ENCODE measurements at places on chromosomes 4 and X.

DNA sequence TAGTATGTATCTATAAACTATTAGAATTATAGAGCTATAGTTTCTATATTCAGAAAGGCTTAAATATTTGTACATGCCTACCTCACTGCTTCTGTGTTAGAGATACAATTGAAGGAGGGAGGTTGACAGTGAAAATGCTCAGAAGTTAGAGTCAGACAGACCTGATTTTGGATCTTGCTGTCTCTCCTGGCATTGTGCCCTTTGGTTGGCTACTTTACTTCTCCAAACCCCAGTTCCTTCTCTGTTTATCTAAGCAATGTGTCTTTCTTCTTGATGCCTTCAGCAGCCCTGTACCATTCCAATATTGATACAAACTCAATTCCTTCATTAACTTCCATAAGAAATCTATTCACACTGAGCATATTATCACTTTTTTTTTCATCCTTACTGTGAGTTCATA lies 28.7 kb downstream of the CCNG2 start:
- DNase-seq, result no peak

DNA sequence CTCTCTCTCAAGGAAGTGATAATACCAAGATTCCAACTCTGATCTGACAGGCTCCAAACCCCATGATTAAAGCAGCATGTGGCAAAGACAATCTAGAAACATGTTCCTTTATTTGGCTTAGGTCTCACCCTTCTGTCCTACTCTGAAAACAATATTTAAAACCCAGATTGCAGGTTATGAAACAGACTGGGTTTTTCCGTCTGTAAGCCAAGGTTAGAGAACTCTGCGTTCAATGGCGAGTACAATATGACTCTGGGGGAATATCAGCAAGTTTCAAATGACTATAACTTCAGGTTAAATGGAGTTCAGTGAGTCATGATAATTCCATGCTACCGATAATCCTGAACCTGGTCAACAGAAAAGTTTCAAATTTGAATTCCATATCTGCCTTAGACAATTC lies 50.8 kb downstream of the ANAPC10 start:
- no peak for DNase-seq

GRCh38 chr4:122576261-122577188 lies 44.3 kb downstream of the IL21 start:
- DNase-seq, result no peak

GRCh38 chr4:41814565-41814964 lies 66.0 kb upstream of the PHOX2B start:
- no peak for DNase-seq

DNA sequence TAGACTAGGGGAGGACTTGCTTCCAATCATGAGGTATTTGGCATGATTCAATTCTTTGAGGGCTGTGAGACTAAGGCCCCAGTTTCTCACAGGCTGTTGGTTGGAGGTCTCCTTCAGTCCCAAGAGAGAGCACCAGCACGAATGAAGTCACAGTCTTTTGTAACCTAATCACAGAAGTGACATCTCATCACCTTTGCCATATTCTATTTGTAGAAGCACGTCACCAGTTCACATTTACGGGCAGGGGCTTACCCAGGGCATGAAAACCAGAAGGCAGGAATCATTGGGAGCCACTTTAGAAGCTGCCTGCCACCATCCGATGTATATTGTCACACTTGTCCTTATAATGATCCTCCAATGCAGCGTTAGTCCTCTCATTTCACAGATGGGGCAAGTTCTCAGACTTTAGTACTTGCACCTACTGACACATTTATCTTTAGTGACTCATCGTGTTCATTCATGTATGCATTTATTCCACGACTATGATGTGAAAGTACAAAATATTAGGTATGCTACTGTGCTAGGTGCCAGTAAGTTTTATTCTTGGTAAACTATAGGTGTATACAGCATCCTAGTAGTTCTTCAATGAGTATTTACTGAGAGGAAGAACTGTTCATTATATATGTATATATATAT lies 163.8 kb upstream of the PGRMC2 start:
- DNase-seq, result no peak

DNA sequence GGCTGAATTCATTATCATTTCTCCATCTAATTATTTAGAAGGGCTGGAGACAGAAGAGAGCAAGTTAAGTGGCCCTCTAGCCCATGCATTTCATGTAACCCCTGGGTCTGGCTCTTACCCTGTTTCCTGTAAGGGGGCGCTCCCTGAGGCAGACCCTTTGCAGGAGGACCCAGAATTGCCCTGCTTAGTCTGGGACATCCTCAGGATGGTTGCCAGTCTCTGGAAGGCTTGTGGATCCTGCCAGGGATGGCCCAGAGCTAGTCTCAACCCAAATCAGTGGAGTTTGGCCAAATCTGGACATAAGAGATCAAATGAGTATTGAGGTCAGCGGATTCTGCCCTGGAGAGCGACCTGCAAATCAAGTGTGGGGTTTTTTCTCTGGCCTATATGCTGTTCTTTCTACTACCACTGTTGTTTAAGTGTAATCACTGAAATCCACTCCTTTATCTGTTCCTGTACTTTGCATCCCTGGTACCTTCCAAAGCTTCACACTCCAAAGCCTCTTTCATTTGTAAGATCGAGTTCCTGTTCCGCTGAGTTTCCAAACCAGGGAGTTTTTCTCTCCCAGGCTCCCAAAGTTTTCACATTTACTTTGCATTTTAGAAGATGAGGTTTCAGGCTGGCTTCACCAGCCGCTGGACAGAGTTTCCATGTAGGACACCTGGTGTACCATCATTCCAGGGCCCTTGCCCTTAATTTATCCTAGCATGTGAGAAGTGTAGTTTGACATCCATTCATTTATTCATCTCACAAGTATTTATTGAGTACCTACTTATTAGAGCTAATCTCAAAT lies 6.3 kb downstream of the KLF3 start:
- no peak for DNase-seq

DNA sequence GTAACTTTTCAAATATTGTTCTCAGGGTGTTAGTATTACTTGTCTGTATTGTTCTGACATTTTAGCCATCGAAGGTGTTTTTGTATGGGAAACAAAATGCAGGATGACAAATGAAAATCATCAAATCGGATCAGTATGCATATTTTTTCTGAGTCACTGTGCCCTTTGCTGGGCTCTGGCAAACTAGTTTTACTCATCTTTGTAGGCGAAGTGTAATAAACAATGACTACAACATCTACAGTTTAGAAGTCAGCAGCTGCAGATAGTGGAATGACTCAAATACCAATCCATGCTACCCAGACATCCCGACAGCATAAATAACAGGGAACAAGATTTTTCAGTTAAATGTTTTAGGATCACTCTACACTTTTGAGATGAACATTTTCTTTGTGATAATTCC lies 557.3 kb upstream of the TENM3 start:
- no peak for DNase-seq

GRCh38 chr4:176002007-176002613 lies 63.5 kb upstream of the WDR17 start:
- DNase-seq, result no peak

DNA sequence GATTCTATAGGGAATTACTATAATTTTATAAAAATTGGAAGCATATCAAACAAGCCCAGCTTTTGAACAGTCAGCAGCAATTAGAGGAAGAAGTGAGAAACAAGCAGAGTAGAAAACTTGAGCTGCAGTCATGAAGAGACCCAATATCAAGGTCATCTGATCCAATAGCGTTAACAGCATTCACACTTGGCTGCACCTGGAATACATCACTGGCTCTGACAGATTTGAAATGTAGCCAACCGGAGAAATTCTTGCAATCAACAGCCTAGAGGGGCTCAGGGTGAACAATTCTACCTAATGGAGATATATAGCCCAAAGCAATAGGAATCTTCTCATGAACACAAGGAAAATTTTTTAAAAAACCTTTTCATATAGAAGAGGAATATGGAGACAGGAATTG lies 13.6 kb downstream of the DDX53 start:
- DNase-seq, result no peak

- DNase-seq, result no peak
Measured at GRCh38 chr4:25882226-25882625, 19.4 kb upstream of the SEL1L3 start.

DNA sequence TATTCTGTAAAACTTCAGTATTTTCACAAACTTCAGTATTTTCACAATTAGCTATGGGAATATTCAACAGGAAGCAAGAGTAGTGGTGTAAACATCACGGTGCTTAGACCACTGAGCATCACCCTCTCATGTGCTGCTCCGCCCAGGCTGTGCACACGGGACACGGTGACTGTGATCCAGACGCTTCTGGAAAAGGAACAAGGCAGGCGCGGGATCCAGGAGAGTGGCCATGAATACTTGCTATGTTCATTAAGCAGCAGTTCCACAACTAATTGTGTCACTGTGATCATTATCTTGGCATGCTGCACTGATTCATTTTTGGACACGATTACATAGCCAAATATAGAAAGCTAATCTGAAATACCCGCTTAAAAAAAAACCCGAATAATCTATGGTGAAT lies 19.6 kb upstream of the FAT1 start:
- DNase-seq, result no peak

DNA sequence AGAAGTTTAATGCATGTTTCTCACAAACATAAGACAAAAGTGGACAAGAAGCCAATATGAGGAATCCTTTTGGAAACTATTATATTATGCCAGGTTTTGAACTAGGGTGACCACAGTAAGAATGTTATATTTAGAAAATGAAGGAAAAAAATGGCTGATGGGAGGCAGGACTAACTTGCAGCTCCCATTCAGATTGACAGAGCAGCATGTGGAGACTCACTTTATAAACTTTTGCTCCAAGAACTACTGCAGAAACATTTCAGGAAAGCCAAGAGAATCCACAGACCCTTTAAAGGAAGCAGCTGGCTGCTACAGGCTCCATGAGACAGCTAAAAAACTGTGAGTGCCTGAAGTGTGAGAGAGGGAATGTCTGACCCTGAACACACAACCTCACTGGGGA lies 738.6 kb upstream of the GRIA3 start:
- DNase-seq, result no peak

GRCh38 chrX:13110433-13111324 lies 66.3 kb upstream of the FAM9C start:
- DNase-seq, result no peak

- DNase-seq, result peak; percentile 31
Measured at GRCh38 chrX:40013266-40014195, 84.2 kb downstream of the BCOR start.
